ENCODE measurements at places on chromosomes 13 and 19.
A peak's percentile ranks its signal among the peaks of the same experiment; 100 is the strongest.

DNA sequence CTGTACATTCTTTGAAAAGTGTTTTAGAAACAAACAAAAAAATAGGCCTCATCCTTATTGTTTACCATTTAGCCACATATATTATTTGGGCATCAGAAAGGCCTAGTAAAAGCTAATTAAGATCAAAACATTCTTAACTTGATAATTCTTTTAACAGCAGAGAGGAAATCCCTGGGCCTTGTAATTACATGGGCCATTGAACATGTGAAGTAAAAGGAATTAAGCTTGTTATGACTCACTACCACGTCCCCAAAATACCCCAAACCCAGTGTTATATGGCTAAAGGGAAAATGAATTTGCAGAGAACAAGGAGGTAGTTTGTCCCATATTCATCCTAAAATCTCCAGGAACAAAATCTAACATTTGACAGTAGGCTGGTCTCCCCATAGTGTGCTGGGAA, 439.8 kb downstream of the ITGBL1 start:
- no peak for DNase-seq

DNA sequence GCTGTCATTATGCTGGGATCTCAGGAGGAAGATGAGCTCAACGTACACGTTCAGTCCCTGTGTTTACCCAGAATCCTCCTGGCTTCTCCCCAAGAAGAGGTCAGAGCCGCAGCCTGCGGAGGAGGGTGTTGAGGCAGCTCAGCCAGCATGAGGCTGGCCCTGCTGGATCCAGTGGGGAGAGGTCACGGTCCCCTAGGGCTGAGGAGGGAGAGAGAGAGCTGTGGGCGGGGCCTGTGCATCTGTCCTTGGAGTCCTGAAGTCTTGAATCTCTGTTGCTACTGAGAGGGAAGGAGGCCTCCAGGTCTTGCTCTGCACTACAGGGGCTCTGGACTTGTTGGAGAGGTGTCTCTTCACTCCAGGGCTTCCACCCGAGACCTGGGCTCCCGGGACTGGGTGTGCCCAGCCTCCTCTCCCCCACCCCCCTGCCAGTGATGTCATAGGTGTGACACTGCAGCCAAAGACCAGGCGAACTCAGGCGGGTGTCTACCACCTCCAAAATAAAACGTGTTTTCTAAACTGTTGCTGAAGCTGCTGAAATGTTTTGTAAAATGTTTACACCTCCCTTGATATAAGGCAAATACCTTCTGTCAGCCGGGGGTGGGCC, 77.9 kb upstream of the KCTD15 start:
- no peak for DNase-seq

GRCh38 chr19:2188708-2189385, 25.1 kb downstream of the DOT1L start:
- no peak for DNase-seq

- DNase-seq = peak; percentile 61
Measured at GRCh38 chr19:11422163-11423065, 3.3 kb upstream of the RGL3 start.

DNA sequence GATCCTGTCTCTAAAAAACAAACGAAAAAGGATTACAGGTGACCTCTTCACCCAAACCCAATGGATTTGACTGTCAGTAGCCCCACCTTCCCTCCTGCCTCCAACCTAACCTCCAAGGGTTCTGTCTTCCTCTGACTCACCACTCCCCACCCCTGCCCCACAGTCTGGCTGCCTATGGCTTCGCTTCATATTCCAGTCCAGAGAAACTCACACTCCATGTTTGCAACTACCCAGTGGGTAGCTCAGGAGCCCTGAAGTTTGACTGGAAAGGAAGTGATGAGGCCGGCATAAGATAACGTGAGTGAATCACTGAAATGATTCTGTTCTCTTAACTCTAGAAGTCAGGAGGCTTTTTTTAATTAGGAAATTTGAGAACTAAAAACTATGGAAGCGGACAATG, 303.9 kb downstream of the FOXO1 start:
- DNase-seq = no peak

GRCh38 chr19:22783651-22784410, at the start of gene ZNF99:
Gene ZNF99, minus strand, starts transcription at chr19:22784151. Its CDS starts 135 bp downstream, at chr19:22784016.
- no peak for DNase-seq

All from Jurkat, Clone E6-1 (cell line).